ENCODE measurements at places on chromosomes 2 and 18.
A peak's percentile ranks its signal among the peaks of the same experiment; 100 is the strongest.

DNA sequence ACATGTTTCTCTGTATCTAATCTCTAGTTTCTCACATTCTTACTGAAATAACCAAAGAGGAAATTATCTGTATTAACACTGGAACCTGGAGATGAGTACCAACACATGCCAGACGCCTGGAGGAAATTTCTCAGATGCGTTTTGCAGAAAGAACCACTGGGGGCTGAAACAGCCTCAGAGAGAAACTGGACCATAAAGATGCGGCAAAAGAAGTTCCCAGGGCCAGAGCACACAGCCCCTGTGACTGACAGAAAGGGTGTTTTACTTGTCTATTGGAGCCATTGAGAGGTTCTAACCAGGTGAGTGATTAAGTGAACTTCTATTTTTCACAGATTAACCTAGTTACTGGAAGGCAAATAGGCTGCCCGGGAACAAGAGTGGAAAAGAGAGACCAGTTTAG is 103.9 kb downstream of the EVA1A start:
- DNase-seq, result no peak

DNA sequence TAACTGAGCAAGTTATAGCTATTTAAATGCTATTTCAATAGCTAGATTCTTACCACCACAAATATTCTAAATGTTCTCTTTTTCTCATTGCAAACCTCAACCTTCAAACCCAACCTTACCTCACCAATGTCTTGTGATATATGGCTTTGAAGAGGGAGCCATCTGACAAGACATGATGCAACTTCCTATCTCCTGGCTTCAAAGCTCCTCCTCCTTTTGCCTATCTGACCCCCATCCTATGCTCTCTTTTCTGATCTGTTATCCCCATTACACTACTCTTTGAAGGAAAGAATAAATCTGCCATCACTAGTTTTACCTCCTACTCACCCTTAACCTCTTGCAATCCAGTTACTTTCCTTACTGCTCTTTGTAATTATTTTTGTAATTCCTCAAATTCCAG is 235.6 kb upstream of the ZSWIM2 start:
- no peak for DNase-seq

DNA sequence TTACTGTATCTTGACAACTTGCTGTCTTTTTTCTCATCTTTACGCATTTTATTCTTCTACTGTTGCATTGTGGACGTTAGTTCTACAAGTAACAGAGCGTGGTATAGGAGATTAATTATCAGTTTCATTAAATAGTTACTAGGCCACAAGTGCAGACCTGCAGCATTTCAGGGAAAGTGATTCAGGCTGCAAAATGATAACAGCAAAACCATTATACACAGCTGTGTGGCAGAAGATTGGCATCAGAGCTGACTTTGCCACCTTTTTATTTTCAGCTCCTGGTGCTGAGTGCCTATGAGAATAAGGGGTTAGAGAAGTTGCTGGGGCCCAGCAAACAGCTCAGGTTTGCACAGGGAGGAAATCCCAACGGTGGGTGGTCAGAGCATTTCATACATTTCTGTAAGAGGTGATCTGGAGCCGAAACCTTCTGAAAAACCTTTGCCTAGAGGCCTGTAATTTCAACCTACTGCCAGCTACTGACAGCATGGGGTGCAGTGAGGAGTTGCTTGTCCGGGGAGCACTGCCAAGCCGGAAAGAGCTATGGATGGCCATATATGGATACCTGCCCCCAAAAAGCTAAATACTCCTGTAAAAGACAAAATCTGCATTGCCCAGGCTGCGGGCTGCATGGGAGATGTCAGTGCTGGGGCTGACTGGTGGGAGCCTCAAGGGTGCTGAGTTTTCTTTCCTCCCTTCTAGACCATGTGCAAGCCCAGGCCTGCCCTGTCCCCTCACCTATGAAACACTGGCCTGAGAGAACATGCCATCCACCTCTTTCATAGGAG is 2.7 kb upstream of the CCBE1 start:
- no peak for DNase-seq

- DNase-seq, result peak; percentile 7
Measured at GRCh38 chr18:905307-905947, 756 bp downstream of the ADCYAP1 start.

- no peak for DNase-seq
Measured at GRCh38 chr2:238802957-238803356, 44.9 kb upstream of the TWIST2 start.
